HCEC 1CT (cell line): ENCODE measurements at places on chromosomes 7 and 10.

DNA sequence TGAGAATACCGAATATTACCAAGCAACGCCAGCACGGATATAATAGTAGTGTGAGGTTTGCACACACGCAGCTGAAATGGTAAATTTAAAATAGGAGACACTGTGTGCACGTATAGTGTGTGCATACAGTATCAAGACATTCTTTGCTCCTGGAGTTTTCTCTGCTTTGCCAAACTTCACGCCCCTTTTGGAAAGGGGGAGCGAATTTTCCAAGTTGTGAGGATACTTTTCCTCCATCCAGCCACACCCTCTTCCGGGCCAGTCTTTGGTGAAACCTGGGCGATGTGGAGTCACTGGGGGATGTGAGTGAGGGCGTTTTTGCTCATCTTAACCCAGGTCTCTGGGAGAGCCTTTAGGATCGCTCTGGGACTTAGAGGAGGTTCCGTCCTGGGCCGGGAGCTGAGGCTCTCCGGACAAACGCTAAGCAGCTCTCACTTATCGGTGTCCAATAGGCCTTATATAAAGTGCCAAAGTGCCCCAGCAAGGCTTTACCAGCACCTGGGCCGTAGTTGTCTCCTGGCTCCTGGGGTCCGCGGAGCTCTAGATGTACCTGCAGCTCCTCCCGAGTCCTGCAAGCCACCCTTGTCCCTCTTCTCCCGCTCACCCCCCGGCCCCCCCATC, 160.0 kb upstream of the MKI67 start:
- no peak for DNase-seq

- DNase-seq, result no peak
These were observed 79.3 kb downstream of the OAT start for GRCh38 chr10:124339119-124340032.

DNA sequence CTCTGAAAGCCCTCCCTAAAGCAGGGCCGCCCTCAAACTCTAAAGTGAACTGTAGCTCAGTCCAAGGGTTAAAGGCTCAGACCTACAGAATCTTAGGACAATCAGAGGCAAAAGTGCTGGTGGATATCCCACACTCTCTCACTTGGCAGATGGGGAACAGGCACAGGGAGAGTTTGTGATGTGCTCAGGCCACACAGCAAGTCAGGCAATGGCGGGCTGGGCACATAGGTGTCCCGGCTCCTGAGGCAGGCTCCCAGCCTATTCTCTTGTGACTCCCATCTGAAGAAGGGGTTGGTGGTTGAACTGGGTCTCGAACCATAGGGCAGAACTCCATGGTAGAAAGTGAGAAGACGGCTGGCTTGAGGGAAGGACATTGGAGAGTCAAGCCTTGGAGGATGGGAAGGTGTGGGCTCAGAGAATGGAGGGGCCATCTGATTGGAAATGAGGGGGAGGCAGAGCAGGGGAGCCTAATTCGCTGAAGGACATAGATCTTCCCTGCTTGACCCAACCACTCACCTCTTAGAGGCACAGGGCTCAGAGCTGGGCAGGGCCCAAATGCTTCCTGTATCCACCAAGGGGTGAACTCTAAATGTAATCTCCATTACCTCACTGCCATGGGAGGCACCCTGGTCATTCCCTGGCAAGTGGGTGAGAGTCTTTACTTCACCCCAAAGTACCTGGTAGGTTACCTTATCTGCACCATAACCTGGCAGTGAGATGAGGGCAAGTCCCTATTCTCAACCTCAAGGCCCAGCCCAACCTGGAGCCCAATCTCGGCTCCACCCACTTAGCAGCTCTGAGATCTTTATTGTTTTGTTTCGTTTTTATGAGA, 4.9 kb upstream of the ZMIZ1 start:
- no peak for DNase-seq

- no peak for DNase-seq
These were observed 7.6 kb upstream of the ORAI2 start for GRCh38 chr7:102425639-102426267.

DNA sequence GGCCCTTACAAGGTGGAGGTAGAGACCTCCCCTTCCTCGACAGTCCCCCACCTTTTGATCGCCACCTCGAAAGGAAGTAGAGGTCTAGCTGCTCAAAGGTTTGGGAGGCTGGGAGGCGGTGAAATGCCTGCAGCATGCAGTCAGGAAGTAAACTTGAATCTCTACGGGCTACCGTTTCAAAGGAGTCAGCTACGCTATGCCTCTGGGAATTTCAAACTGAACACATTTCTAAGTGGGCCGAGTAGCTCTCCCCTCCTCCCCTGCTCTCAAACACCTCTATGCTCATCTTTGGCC, 68.0 kb downstream of the CXCL12 start:
- no peak for DNase-seq

DNA sequence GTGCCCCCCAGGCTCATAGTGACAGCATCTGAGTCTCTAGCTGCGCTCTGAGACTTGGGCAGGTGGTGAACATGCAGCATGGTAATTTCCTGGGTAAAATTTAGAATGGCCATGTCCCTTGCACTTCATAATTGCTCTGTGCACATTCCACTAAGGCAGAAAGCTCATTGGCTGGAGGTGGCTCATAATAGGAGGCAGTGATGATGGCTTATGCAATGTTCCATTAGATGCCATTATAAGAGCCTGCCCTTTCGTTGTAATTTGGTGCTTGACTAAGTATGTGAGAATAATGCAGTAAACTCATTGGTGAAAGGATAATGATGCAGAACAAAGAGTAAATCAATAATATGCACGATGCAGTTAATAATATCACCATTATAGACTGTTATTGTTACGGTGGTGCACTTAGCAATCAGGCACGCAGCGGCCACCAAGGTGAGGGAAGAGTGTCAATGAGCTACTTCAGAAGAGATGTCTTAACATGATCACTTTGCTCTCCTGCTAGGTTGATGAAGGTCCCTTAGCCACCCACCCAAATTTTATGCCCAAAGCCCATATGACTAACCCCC, 545.9 kb downstream of the KCNMA1 start:
- DNase-seq, result no peak

DNA sequence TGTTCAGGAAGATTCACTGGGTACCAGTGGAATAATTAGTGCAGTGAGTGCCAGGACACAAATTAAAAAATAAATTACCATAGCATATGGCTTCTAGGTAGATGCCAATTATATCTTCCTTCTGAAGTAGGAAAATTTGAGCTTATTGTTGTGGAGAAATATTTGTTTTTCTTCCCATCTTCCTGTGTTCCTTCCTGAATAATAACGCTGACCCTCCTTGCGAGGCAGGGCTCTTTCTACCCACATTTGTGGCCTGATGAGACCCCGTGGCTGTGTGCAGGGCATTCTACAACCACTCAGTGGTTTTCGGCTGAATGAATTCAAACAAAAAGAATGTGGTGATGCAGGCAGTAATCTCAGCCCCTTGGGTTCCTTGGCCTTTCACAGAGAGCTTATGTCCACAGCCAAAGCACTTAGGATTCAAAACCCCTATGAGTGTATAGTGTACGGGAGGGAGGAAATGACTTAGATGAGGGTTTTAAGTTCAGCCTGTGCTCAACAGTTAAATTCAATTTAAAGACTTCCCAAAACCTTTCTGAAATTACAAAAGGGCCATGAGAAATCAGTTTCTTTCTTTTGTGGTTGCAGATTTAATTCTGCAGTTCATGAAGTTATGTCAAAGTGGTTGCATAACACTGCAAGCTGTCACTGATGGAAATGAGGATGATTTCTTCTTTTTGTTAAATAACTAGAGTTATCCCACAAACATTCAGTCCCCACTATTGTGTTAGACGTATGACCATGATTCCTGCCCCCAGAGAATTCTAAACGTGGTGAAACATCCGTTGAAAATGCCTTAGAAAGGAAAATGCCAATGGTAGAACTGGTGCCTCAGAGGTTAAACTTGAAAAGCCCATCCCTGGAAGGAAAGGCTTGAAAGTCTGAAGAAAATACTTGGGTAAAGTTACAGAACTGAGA, 255.3 kb downstream of the FZD1 start:
- DNase-seq, result no peak
